ENCODE measurements at places on chromosomes 16 and 17.

DNA sequence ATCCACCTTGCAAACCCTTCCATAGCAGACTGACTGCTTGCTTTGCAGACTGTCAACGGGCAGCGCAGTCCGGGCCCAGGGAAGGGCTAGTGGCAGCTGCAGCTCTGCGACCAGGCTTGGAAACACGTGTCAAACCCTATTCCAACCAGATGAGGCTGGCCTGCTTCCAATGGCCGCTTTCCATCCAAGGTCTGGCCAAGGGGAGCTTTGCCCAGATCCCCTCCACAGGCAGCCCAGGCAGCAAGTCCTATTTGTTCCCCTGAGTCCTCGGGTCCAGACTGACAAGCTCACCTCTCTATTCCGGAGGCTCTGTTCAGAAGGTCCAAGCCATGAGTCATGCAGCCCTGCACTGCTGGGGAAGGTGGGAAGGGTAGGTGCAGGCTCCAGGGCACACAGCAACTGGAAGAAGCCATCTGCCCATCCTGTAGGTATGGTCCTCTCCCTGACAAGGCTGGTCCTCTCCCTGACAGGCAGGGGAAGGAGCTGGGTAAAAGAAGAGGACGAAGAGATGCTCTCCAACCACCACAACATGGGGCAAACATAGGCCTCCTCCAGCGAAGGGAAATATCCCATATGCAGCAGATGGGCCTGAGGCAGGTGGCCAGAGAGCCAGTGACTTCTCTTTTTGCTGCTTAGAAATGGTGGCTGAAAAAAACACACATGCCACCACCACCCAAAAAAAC lies 22.6 kb upstream of the AXIN2 start:
- no peak for DNase-seq

DNA sequence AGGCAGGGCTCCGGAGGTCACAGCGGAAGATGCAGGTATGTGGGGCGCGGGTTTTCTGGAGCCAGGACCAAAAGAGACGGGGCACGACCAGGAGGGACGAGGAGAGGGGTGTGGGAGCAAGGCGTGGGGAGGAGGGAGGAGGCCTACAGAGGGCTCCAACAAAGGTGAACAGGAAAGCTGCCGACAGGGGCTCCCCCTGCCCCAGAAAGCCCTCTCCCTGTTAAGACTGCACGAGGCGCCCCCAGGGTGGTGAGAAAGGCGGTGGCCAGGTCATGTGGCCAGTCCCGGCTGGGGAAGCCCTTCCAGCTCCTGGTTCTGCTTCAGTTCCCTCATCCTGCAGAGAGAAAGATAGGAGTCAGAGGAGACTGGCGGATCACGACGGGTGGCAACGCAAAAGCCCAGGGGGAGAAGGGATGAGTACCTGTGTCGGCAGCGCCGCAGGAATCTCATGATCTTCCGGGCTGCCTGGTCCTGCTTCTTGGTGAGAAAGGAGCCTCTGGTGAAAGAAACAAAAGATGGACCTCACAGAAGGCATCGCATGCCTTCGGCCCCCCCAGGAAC lies 949 bp upstream of the SPAG7 start:
- DNase-seq: no peak

DNA sequence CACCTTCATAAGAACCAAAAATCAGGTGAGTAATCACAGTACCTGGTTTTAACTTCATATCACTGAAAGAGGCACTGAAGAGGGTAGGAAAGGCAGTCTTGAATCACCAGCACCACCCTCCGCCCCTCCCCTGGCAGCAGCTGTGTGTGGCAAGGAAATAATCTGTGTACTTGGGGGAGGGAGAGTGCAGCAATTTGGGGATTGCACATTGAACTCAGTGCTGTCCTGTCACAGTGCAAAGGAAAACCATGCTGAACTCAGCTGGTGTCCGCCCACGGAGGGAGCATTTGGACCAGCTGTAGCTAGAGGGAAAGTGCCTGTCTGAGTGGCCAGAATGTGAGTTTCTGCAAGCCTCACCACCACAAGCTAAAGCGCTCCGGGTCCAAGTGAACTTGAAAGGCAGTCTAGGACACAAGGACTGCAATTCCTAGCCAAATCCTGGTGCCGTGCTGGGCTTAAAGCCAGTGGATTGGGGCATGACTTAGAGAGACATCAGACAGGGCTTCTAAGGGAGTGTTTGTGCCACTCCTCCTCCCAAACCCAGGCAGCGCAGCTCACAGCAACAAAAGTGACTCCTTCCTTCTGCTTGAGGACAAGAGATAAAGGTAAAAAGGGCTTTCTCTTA lies 39.7 kb upstream of the ALDH3A1 start:
- no peak for DNase-seq

DNA sequence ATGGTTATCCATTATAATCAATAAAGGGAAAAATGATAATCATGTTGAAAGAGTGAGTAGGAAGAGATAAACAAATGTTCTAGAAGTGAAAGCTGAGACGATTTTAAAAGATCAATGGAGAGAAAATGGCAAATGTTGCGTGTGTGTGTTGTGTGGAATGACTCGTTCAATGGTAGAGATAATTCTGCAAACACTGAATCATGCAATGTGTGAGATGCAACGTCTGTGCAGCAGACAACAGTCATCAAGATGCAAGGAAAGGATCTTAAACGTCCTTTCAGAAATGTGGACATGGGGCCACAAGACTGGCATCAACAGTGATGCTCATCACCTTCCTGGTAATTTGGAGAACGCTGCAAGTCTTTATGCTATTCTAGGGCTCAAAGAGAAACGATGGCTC lies 124.4 kb downstream of the CDYL2 start:
- no peak for DNase-seq

DNA sequence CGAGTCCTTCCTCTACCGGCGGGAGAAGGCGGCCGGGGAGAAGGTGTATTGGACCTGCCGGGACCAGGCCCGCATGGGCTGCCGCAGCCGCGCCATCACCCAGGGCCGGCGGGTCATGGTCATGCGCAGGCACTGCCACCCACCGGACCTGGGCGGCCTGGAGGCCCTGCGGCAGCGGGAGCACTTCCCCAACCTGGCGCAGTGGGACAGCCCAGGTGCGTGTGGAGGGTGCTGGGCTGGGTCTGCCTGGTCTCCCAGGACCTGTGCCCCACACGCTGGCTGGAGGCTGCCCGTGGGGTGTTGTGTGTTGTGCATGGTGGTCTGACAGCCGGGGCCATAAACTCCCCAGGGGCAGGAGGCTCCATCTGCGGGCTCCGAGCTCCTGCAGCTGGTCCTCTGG lies 25.4 kb downstream of the FLYWCH1 start:
- no peak for DNase-seq

DNA sequence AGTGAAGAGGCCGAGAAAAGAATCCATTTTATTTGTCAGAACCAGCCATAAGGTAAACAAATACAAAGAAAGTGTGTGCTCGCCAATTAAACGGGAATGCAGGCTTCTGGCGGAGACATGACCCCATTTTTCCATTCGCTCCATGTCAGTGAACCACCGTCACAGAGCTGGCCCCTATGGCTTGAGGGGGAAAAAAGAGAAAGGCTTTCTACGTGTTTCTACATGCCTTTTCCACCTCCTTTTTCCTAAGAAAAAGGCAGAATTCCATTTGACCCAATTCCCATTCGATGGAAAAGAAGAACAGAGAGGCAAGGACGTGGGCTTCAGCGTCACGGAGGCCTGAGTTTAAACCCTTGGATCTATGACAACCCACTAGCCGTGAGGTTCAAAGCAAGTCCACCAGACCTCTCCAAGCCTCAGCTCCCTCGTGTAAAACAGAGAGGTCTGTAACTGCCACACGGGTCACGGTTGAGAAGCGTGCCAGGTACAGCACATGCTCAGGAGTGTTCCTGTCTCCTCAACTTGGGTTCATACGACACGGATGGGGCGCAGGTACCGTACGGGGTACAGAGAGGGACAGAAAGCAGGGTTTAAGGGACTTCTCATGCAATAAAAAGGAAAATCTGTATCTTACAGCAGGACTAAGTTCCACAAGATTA lies 91.9 kb downstream of the NXN start:
- DNase-seq: no peak

DNA sequence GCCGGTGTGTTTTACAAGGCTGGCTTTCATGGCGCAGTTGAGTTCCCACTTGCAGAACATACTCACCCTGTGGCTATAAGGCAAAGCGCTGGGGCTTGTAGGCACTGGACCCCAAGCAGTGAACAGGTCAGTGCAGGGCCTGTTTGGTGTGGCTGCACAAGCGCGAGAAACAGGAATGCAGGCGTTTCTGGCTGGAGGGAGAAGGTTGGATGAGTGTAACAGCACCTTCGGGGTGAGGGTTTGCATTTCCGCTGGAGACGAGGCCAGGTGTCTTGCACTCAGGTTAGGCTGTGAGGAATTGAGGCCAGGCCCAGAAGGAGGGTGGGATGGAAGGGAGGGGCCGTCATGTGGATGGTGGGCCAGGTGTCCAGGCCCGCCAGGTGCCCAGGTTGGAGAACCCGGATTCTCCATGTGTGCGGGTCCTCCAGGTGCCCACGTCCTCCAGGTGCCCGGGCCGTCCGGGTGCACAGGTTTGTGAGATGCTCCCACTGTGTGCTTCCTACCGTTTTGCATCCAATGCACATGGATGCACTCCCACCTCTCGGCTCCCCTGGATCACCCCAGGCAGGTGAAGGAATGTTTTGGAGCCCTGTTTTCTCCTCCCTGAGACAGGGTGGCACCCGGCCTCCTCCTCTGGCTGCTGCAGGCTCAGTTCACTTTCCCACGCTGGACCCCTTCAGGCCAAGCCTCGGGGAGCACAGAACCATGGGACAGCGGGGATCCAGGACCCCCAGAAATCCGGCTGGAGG lies 46.0 kb downstream of the SLC7A5 start:
- DNase-seq: no peak

DNA sequence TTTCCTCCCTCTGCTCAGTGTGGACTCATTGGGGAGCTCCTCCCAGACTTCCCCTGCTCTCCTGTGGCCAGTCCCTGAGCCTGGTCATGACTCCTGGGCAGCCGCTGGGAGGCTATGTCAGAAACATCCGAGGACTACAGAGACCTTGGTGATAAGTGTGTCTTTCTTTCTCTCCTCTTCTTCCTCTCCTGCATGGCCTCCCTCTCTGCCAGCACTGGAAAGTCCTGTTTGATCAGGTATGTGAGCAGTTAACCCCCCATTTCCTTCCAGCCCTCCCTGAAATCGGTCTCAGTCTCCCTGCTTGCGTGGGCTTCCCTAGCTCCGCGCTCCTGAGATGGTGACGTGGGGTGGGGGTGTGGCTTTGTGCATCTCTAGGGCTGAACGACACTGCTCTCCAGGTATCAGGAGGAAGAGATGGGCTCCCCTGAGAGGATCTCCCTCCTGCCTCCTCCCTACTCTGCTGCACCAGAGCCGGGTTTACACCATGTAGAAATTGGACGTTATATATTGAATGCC lies 2.1 kb downstream of the RHBDL3 start:
- no peak for DNase-seq
